ENCODE measurements at places on chromosomes 4 and X.

DNA sequence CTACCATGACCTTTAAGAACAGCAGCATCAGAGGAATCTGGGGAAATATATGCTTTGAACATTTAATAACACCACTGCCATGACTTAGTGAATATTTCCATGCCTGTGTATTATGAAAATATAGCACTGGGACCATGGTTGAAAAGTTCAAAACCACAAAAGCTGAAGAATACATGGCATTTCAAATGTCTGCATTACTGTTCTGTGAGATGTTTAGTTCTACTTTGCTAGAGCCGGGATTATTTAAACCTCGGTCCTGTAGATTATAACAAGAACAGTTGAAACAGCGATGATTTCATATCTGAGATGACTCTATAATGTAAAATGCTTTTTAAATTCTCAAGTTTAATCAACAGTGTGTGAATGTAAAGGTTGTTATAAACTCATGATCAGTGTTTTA lies 126.7 kb upstream of the AGA start:
- no peak overlapping the region for H3K4me3 ChIP-seq
- no peak overlapping the region for H3K27ac ChIP-seq
- no peaks in the 10 kb centered on the region for H3K36me3 ChIP-seq
- no peaks in the 10 kb centered on the region for H3K27me3 ChIP-seq
- no peaks in the 10 kb centered on the region for H3K4me1 ChIP-seq
- DNase-seq: no peak

DNA sequence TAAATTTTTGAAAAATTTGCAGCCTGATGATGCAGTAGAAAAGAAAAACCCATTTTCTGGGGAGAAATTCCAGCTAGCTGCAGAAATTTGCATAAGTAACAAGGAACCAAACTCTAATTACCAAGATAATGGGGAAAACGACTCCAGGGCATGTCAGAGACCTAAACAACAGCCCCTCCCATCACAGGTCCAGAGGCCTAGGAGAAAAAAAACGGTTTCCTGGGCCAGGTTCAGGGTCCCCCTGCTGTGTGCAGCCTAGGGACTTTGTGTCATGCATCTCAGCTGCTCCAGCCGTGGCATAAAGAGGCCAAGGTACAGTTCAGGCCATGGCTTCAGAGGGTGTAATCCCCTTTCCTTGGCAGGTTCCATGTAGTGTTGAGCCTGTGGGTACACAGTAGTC lies 733.7 kb upstream of the CT83 start:
- DNase-seq: no peak
- H3K4me3 ChIP-seq: no peak overlapping the region
- H3K27me3 ChIP-seq: no peaks in the 10 kb centered on the region
- no peak overlapping the region for H3K27ac ChIP-seq
- no peaks in the 10 kb centered on the region for H3K4me1 ChIP-seq

DNA sequence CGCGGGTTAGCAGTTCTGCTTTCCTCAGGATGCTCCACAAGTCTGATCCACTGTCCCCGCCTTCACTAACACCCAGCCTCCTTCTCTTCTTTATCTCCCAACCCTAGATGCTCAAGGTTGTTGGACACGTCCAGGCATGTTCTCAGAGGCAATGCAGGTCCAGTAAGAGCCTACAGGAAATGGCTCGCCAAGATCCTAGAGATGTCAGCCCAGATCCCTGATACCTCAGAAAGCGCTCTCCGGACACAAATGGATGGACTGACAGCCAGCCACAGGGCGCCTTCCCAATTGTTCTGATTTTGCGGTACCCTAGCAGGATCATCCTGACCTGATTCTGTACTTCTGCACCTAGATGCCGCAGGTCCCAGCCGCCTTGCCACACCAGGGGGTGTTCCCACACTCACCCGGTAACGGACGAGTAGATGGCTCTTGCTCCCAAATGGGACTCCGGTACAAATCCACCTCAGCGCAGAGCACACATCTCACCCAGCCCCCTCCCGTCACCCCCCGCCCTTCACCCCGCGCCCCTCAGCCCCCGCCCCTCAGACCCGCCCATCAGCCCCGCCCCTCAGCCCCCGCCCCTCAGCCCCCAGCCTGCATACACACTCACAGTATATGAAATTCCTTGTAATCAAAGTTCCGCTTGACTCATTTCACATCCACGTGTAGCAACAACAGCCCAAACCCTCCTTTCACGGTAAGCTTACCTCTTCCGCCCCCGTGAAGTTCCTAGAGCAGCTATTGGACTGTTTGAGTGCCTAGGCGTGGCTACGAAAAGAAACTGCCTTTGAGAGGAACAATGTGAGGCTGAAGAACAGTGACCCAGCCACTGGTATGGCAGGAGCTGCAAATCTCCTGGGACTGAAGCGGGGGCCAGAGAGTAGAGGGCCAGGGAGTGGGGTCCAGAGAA lies at the start of gene EDA2R:
Gene EDA2R, minus strand, starts transcription at position 488 of the 910 bp plus-strand sequence. CDS start 23,058 bp downstream, outside the sequence.
- H3K4me1 ChIP-seq: no peaks in the 10 kb centered on the region
- H3K36me3 ChIP-seq: no peaks in the 10 kb centered on the region
- DNase-seq: peak; percentile 81
- H3K4me3 ChIP-seq: peak within 1 kb of the TSS; percentile 87
- H3K27ac ChIP-seq: peak within 1 kb of the TSS; percentile 100
- H3K27me3 ChIP-seq: peaks cover 4% of the 10 kb centered on the region

DNA sequence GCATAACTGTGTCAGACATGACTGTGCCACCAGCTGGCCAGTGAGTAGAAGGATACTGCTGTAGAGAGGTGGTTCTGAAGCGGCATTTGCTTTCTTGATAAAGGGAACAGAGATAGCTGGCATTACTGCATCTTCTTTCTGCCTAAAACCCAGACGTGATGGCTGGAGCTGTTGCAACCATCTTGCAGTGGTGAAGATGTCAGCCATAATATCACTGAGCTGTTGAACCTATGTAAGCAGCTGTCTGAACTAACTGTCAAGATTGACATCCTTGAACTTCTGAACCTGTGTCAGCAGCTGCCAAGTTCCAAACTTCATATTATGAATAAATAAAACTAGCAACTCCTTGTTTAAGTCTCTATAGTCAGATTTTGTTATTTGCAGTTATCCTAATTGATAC lies 88.9 kb upstream of the LNX1 start:
- H3K4me1 ChIP-seq: no peaks in the 10 kb centered on the region
- DNase-seq: no peak
- H3K27ac ChIP-seq: no peak overlapping the region
- H3K4me3 ChIP-seq: no peak overlapping the region
- H3K36me3 ChIP-seq: no peaks in the 10 kb centered on the region

Data from mesenchymal stem cell (in vitro differentiated cells and primary cell).